Dorsolateral prefrontal cortex (tissue), 122 donors: ENCODE measurements at places on chromosomes 4 and X.

GRCh38 chr4:11451716-11452115, 23.0 kb upstream of the HS3ST1 start:
- no peak for DNase-seq

- DNase-seq = no peak
These were observed 176.8 kb downstream of the CHM start for GRCh38 chrX:85870585-85870984.

GRCh38 chrX:32985544-32985943, 225.8 kb downstream of the DMD start:
- DNase-seq = peak; percentile 4

DNA sequence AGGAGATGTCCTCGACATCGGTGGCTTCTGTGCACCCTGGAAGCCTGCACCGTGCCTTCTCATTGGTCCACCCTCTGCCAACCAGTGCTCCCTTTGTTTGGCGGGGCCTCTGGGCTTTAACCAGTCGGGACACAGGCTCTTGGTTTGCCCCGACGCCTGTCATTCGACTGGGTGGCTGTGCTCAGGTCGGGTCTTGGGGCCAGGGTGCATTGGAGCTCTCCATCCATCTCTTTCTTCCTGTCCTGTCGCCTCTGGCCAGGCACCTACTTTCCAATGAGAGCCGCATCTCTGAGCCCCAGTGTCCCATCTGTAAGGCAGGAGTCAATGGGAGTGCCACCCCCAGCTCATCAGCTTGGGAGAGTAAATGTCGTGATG, 37.2 kb upstream of the NHSL2 start:
- DNase-seq = no peak

DNA sequence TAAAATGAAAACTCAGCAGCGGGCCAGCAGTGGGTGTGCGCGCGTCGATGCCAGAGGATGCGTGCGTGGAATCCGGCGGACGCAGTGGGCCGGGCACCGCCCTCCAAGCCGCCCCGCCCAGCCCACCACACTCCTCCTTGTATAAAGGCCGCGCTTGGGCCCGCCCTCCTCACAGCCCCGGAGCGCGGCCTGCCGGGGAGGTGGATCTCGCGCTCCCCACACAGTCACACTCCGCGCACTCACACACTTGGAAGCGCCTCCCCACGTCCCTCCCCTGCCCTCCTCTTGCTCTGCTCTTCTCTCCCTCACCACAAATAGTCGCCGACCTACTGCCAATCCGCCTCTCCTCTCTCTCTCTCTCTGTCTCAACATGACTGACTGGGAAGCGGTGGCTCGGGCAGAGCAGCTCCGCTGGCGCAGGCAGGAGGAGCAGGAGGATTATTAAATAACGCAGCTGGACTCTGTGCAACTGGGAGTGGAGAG, at the start of gene CCSER1:
TSS of gene CCSER1 (plus strand) at position 172 of the 483 bp plus-strand sequence.
- DNase-seq = peak; percentile 65

DNA sequence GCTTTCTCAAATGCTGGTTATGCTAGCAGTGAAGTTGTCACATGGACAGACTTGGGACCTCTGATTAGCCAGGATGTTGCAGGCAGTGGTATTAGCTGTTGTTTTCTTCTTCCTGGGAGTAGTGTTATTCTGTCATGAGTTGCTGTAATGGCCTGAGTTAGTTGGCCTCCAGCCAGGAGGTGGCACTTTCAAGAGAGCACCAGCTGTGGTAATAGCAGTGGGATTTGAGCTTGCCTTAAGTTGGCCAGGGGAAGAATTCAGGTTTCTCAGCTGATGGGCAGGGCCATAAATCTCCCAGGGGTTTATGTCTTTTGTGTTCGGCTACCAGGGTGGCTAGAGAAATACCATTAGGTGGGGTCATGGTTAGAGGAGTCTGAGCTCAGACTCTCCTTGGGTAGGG, 132.6 kb downstream of the GLUD2 start:
- no peak for DNase-seq

GRCh38 chrX:2272337-2272736, 228.4 kb downstream of the DHRSX start:
- DNase-seq = no peak

DNA sequence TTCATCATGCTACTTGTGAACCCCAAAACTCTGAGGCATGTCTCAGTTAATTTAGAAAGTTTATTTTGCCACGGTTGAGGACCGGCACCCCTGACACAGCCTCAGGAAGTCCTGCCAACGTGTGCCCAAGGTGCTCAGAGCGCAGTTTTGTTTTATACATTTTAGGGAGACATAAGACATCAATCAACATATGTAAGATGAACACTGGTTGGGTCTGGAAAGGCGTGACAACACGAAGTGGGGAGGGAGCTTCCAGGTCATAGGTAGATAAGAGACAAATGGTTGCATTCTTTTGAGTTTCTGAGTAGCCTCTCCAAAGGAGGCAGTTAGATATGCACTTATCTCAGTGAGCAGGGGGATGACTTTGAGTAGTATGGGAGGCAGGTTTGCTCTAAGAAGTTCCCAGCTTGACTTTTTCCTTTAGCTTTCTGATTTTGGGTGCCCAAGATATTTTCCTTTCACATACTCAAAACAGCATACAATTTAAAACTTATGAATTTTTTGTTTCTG, 98.9 kb downstream of the SYTL5 start:
- no peak for DNase-seq

- DNase-seq = no peak
These were observed 38.1 kb downstream of the LAMTOR3 start for GRCh38 chr4:99856166-99856565.

DNA sequence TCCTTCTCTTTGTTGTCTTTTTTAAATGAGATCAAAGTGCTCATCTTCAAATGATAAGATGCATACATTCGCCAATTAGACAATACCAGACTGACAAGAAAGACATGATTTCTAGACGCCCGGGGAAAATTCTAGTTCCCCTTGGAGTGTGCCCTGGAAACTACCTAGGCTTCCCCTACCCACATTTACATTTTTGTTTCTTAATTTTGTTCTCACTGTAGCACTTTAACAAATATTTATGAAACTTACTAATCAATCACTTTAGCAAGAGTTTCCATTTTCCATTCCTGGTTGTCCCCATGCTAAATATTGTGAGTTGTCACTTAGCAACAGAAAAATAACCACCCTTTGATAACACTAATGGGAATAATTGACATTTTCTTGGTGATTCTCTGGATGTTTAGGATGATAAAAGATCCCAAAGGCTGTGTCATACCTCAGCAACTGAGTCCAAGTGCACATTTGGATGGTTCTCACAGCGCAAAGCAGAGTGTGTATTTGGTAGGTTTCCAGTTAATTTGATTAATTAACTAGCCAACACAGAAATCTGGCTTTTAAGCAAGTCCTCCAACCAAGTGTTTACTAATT, 69.6 kb downstream of the FGFBP1 start:
- no peak for DNase-seq

GRCh38 chrX:155985208-155985607, 12.3 kb upstream of the IL9R start:
- DNase-seq = no peak

DNA sequence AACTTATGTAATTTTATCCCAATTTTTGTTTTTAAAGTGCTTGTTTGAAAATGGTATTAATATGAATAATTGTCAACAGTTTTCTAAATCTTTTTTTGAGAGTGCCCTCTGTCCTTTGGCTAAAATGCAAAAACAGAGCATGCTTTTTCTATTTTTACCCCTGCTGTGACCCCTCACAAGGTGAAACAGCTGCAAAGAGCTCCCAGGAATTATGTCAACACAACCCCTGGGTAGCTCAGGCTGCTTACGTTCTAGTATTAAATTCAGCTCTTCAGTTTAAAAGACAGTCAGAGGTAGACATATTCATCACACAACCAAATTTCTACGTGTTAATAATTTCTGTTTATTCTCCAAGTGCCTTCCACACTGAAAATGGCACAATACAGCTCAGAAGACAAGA, 367.5 kb downstream of the PRDM5 start:
- no peak for DNase-seq

DNA sequence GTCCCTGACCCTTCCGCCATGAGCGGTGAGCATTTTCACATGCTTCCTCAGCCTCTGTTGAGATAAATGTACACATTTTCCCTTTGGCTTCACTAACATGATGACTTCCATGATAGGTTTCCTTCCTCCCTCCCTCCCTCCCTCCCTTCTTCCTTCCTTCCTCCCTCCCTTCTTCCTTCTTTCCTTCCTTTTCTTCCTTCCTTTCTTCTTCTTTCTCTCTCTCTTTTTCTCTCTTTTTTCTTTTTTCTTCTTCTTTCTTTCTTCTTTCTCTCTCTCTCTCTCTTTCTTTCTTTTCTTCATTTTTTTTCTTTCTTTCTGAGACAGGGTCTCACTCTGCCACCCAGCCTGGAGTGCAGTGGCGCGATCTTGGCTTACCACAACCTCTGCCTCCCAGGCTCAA, 8.9 kb downstream of the HGFAC start:
- DNase-seq = no peak

DNA sequence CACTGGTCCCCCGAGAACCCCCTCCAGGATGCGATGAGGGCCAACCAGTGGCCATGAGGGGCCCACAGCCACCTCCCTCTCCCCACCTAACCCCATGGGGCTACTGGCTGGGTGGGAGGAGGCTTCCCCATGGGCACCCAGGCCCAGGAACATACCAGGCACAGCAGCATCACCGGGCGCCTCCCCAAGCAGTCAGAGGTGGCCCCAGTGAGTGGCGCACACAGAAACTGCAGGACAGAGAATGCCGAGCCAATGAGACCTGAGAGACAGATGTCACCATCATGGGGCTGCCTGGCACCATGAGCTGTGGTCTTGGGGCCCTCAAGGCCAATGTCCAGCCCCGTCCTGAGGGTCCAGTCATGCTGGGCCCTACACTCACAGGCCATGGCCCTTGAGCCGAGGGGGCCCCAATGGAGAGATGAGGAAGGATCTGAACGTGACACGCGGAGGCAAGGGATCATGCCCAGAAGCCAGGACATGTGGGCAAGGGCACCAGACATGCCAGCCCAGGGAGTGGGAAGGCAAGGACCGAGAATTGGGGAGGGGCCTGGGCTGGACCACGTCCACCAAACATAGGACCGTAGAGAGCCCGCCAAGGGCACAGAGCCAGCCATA, 30.1 kb downstream of the NOP14 start:
- DNase-seq = no peak

GRCh38 chr4:97984545-97985131, 158.6 kb downstream of the STPG2 start:
- DNase-seq = no peak

- DNase-seq = no peak
These were observed 151.2 kb upstream of the KLF3 start for GRCh38 chr4:38512840-38513239.

DNA sequence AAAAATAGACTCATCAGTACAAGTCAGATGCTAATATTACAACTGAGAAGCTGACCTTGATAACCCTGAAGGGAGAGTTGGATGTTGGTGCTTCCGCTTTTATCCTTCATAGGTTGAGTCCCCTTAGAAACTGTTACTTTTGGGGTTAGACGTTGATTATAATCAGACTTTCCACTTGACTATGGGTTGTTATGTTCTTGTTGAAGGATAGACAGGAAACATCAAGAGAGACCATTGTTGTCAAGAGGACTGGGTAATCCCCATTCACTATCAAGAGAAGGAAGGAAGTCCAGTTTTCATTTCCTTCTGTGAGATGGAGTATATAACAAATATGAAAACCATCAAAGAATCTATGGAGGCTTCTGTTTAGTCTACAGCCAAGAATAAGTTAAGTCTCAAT, 229.9 kb upstream of the AFF2 start:
- no peak for DNase-seq

- no peak for DNase-seq
These were observed 63.2 kb upstream of the PBDC1 start for GRCh38 chrX:76109654-76110053.

DNA sequence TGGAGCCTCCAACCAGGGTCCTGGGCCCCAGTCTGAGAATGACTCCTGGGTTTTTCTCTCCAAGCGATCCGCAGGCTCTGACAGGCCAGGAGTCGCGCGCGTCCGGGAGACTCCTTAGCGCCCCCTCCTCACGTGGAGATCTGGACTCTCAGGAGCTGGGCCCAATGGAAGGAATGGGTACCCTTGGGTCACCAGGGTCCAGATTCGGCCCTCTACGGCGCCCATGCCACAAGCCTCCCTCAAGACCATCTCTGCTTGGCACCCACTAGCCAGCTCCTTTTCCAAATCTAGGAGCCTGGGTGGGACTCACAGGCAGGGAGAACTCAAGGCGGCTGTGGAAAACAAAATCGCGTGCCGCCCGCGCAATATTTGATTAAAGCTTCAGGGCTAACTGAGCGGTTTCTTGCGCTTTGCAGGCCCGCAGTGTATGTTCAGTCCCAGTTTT, 7.1 kb downstream of the HAND2 start:
- DNase-seq = no peak

DNA sequence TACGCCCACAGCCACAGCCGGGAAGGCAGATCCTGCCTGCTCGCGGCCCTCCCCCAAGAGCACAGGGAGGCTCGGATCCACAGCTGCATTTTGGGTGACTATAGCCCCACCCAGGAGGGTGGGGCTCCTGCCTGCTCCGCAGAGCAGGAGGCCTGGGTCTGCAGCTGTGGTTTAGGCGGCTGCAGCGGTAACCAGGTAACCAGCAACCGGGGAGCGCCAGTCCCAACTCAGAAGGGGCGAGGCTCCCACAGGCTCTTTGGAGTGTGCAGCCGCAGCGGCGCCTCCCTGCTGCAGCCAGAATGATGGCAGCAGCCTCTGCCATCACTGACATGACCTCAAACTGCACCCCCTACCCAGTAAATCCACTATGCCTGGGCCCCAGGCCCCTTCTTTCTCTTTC, 148.0 kb upstream of the F9 start:
- DNase-seq = no peak

GRCh38 chrX:67558267-67558666, 14.4 kb downstream of the AR start:
- no peak for DNase-seq

DNA sequence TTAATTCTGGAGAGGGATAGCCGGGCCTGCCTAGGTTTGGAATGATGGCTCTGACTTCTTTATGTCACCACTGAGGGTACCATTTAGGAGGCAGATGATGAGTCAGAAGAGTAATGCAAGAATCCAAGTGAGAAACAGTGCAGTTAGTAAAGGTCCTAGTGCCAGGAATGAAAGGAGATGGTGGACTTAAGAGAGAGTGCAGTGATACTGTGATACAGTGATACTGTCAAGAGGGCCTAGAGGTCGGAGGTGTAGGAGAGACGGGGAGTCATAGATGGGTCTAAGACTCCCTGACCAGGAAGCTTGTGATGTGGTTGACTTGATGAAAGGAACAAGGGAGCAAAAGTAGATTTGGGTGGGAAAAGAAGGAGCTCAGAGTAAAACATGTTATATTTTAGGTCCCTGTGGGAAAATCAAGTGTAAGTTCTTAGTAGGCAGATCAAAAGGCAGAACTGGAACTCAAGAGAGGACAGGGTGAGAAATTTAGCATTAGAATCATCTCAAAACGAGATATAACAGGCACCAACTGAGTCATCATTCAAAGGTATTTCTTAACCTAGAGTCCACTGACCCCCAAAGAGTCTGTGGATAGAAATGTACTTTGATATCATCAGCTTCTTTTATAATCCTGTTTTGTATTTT, 85.0 kb downstream of the NFKB1 start:
- DNase-seq = no peak

- DNase-seq = no peak
These were observed 5.6 kb upstream of the TEC start for GRCh38 chr4:48275247-48275646.
